Mucosa of gallbladder (tissue), 1 donor: ENCODE measurements at places on chromosomes 7 and 10.

DNA sequence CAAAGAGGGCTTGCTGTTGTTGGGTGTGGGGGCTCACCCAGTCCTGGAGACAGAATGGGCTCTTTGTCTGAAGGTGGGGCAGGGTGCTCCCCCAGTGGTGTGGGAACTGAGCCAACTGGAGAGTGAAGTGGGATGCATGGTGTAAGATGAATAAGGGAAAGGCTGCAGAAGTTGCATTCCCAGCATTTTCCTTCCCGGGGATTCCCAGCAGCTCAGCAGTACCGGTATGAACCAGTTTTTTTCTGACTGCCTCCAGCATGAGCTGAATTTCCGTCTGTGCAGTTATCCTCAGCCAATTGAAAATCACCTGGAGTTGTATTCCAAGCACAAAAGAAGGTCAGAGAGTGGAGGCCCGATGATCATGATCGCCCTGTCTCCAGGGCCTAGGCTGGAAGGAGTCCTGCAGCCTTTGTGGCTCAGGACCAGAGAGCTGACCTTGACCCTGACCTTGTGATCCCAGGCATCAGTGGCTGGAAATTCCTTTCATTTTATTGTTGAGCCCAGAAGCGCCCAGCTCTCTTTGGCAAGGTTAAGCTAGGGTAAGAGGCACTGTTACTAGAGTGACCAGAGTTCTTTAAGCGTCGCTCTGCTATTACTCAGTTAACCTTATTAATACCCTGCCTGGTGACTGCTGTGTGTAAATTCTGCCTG is 33.4 kb downstream of the OGDH start:
- peak; percentile 56 for DNase-seq

DNA sequence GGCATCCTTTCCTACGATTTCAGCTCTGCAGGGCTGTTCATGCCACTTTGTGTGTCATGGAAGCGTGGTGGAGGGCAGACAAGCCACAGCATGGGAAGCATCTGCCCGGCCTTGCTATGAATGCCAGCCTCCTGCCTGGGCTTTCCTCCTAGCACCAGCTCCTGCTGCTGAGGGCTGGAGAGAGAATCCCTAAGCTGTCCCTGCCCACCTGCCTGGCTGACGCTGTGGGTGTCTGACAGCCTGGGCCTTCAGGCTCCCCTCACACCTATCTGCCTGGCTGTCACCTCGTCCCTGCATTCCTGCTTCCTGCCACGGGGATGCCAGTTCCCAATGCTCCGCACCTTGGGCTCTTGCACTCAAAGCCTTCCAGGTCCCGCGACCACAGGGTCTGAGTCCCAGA is 606.5 kb upstream of the MGMT start:
- DNase-seq: peak; percentile 6

DNA sequence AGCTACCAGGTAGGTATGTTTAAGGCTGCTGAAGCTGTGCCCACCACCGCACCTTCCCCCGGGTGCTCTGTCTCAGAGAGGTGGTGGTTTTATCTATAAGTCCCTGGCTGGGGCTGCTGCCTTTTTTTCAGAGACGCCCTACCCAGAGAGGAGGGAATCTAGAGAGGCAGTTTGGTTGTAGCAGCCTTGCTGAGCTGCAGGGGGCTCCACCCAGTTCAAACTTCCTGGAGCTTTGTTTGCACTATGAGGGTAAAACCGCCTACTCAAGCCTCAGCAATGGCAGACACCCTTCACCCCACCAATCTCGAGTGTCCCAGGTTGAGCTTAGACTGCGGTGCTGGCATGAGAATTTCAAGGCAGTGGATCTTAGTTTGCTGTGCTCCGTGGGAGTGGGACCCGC is 43.6 kb upstream of the CYP2C18 start:
- DNase-seq: no peak

DNA sequence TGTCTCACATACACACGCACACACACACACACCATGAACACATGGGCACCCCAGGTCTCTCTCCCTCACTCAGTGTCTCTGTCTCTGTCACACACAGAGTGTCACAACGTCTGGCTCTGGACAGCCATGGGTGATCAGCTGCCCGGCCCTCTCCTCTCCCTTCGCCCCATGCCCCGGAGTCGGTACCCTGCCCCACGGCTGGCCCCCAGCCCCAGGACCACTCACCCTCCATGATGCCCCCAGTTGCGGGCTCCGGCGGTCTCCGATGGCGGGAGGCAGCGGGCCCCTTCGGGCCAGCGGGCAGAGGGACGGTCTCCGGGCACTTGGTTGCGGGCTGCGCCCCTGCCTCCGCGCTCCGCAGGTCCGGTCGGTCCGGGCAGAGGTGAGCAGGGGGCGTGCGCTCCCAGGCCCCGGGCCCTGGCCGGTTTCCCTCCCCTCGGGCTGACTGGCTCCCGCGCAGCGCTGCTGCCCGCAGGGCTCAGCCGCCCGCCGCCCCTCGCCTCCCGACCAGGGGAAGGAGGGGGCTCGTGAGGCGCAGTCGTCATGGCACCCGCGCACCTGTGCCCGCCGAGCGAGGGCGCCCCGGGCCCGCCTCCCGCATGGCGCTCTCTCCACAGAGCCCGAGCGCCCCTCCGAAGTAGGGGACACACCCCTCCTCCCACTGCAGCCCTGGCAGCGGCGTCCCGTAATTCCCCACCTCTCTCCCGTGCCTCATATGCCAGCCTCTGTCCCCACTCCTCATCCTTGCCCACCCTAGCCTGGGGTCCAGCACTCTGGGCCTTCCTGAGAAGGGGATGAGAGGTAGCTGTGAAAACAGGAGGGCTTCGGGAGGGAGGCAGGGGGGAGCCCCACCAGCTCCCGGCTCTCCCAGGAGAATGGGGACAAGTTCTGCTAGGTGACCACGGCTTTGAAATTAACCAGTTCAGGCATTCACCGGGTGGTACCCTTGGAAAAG is at the start of gene NPFFR1:
Gene NPFFR1, minus strand, starts transcription at position 560 of the 955 bp plus-strand sequence. Its CDS starts 328 bp downstream, at position 232.
- no peak for DNase-seq

DNA sequence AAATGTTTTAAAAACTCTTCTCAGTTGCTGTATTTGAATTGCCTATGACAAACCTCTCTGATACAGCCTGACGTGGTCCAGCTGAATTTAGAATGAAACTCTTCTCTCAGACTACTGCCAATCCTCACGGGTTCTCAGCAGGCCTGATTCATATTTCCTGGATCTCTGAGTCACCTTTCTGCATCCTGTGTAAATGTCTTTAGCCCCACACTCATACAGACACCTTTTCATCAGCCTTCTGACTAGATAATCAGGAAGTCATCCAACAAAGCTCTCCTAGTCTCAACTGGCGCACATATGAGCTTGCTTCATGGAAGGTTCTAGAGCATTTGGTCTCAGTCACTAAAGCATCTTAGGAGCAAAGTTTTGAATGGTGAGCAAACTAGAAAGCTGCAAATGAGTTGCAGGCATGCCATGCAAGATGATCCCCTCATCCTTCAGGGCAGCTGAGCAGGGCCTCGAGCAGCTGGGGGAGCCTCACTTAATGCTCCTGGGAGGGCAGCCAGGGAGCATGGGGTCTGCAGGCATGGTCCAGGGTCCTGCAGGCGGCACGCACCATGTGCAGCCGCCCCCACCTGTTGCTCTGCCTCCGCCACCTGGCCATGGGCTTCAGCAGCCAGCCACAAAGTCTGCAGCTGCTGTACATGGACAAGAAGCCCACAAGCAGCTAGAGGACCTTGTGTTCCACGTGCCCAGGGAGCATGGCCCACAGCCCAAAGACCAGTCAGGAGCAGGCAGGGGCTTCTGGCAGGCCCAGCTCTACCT is 182.8 kb downstream of the ARHGAP12 start:
- DNase-seq: no peak

- no peak for DNase-seq
These were observed 12.5 kb downstream of the RNF133 start for GRCh38 chr7:122686360-122686878.
